HS-27A (cell line): ENCODE measurements at places on chromosomes 13 and 19.
A peak's percentile ranks its signal among the peaks of the same experiment; 100 is the strongest.

- no peak for DNase-seq
Measured at GRCh38 chr19:55620410-55621204, 3.8 kb downstream of the ZNF784 start.

GRCh38 chr19:14072535-14073260 is at the start of gene MISP3:
Gene MISP3 (plus strand): TSS chr19:14072786. CDS start chr19:14073310, 524 bp downstream.
- DNase-seq: no peak

DNA sequence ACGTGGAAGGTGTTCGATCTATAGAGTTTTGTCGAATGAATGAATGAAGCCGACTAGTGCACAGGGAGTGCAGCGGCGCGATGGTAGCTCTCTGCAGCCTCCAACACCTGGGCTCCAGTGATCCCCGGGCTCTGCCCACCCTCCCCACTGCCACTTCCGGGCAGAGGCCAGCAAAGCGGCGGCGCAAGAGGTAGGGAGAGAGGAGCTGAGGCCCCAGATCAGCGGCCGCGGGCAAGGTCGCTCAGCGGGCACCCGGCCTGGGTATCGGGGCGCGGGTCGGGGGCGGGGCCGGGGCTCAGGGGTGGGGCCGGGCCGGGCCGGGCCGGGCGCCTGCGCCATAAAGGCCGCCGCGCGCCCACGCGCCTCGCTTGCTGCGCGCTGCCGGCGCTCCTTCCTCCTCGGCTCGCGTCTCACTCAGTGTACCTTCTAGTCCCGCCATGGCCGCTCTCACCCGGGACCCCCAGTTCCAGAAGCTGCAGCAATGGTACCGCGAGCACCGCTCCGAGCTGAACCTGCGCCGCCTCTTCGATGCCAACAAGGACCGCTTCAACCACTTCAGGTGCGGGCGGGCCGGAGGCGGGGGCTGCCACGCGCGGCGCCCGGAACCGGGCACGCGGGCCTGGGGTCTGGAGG is at the start of gene GPI:
GPI (plus strand) TSS at position 367 of the 633 bp plus-strand sequence; CDS start at position 438, 71 bp downstream.
- DNase-seq: no peak

GRCh38 chr19:56145698-56146097 is 4.6 kb downstream of the ZNF444 start:
- no peak for DNase-seq

- DNase-seq: peak; percentile 40
Measured at GRCh38 chr13:43573361-43573740, 213.4 kb downstream of the ENOX1 start.

GRCh38 chr19:47461876-47462275 is 9.8 kb downstream of the SLC8A2 start:
- no peak for DNase-seq

GRCh38 chr13:75993823-75994222 is 357.7 kb downstream of the LMO7 start:
- no peak for DNase-seq

- DNase-seq: peak; percentile 80
Measured at GRCh38 chr19:11293433-11294389, 2.2 kb upstream of the TSPAN16 start.

DNA sequence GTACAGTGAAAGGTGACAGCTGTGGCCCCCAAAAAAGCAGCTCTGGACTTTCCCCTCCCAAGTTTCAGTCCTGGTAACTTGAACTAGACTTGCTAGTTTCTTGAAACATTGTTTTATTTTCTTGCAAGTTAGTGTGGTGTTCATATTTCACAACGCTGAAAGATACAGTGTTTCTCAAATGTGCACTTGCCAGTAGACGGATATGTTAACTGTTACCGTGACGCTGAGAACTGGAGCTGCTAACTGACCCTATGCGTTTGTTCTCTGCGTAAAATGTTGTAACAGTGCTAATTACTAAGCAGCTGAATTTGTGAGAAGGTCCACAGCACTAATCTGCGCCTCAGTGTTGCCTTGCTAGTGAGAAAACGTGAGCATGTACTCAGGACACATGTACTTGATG is 79.6 kb downstream of the GGACT start:
- no peak for DNase-seq

- DNase-seq: no peak
Measured at GRCh38 chr13:33249066-33249465, 36.5 kb downstream of the STARD13 start.

GRCh38 chr13:100089465-100090032 is 656 bp downstream of the PCCA start:
- DNase-seq: no peak

GRCh38 chr13:42040730-42041010 is 7.8 kb upstream of the DGKH start:
- DNase-seq: no peak

DNA sequence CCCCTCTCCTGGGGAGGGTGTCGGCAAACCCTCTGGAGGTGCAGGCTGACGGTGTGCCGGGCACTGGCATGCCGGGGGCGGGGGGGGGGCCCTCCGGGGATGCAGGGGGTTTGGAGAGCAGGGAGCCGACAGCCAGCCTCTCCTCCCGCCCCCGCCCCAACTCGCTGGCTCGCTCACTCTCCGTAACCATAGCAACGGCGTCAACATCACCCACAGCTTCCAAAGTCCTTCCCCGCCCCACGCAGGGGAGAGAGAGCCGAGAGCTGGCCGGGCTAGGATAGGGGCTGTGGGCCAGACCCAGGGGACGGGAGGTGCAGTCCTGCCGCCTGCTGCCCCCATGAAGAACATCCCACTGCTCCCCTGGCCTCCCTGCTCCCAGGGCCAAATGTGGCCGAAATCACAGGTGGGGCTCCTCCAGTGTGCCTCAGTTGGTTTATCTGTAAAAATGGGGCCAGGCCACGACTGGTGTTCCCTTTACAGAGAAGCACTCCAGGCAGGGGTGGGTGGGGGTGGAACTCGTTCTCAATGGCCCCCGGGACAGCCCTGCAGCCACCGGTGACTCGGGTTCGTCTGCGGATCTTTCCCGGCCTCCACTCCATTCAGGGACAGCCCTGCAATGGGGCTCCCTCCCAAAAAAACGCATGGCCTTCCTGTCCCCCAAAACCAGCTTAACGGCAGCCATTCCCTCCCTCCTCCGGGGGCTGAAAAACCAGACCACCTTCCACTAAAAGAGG is 3.2 kb downstream of the KLF16 start:
- DNase-seq: no peak

- DNase-seq: no peak
Measured at GRCh38 chr13:35475960-35476943, at the start of gene MAB21L1. Gene MAB21L1 (minus strand): TSS chr13:35476689. CDS start chr13:35476138, 551 bp downstream.

DNA sequence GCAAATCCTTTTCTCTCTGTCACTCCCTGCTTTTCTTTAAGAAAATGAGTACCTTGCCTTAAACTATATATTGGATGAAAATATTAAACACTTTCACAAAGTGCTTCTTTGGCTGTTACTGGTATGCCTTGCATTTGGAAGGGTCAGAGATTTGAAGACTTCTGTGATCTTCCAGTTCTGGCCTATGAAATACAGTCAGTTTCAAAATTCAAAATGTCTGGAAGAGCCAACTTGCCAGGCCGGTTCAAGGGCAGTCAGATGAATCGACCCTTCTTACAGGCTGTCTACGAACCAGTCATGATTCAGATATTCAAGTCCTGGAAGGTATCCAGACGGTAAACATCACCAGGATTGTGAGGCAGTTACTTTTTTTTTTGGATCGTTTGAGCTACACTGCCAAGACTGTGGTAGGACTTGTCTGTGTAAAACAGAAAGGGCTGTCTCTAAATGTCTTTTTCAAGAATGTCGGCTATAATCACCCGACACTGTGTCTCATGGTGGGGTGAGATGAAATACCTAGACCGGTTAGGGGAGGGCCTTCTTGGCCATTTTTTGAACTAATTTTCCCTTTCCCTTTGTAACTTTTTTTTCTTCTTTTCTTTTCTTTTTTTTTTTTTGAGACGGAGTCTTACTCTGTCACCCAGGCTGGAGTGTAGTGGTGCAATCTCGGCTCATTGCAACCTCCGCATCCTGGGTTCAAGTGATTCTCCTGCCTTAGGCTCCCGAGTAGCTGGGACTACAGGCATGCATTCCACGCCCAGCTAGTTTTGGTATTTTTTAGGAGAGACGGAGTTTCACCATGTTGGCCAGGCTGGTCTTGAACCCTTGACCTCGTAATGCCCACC is 11.2 kb downstream of the ACTN4 start:
- DNase-seq: peak; percentile 100

- no peak for DNase-seq
Measured at GRCh38 chr13:102703726-102704035, 8.8 kb upstream of the METTL21C start.

- DNase-seq: no peak
Measured at GRCh38 chr13:25692099-25692498, 320.3 kb downstream of the ATP8A2 start.

GRCh38 chr19:41811036-41811435 is 14.6 kb downstream of the CEACAM3 start:
- DNase-seq: no peak

DNA sequence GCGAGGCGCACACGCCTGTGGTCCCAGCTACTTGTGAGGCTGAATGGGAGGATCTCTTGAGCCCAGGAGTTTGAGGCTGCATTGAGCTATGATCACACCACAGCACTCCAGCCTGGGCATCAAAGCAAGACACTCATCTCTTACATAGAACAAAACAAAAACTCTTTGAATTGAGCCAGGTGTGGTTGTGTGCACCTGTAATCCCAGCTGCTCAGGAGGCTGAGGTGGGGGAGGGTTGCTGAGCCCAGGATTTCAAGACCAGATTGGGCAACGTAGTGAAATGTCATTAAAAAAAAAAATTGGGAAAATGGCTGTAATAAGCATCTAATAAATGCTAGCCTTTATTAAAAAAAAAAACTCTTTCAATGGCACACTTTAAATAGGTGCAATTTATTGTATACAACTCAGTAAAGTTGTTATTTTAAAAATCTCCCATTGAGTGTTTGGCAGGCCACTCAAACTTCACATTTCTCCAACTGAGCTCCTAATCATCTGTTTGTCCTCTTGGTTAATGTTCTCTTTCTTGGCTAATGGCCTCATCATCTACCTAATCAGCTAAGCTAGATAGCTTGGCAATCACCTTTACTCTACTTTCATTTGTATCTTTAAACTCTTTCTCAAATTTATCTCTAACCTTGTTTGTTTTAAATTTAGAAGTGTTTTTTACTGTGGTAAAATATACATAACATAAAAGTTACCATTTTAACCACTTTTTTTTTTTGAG is 28.1 kb upstream of the HMGB1 start:
- DNase-seq: no peak

GRCh38 chr13:74575729-74576125 is 441.5 kb upstream of the KLF12 start:
- DNase-seq: no peak

GRCh38 chr13:31925079-31925478 is 106.5 kb upstream of the FRY start:
- DNase-seq: no peak

- DNase-seq: no peak
Measured at GRCh38 chr13:84737661-84738060, 855.4 kb upstream of the SLITRK1 start.

- no peak for DNase-seq
Measured at GRCh38 chr19:50531171-50531612, 17.5 kb upstream of the ASPDH start.

GRCh38 chr19:45104658-45105349 is 11.8 kb downstream of the PPP1R37 start:
- no peak for DNase-seq

DNA sequence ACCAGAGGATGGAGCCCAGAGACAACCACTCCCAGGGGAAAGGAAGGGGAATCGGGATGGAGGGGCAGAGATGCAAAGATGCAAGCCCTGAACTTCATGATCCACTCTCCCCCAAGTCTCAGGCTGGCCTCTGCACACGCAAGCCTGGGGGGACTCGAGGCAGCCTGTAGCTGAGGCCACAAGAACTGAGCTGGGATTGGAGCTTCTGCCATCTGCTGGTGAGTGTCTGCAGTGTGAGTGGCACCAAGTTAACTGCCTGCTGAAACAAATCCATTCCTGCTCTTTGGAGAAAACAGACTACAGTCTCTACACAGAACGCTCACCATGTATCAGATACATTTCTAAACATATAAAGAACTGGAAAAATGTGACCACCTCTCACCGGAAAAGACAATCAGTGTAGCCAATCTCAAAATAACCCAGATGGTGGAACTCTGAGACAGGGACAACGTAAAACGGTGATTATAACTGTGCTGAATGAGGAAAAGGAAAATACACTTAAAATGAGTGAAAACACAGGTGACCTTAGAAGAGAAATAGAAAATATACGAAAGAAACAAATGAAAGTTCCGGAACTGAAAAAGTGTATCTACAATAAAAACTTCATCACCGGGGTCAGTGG is 62.1 kb downstream of the KLF2 start:
- no peak for DNase-seq

- no peak for DNase-seq
Measured at GRCh38 chr19:1969176-1970002, 28.4 kb downstream of the CSNK1G2 start.

GRCh38 chr13:94480672-94481145 is 1.2 kb upstream of the DCT start:
- no peak for DNase-seq

DNA sequence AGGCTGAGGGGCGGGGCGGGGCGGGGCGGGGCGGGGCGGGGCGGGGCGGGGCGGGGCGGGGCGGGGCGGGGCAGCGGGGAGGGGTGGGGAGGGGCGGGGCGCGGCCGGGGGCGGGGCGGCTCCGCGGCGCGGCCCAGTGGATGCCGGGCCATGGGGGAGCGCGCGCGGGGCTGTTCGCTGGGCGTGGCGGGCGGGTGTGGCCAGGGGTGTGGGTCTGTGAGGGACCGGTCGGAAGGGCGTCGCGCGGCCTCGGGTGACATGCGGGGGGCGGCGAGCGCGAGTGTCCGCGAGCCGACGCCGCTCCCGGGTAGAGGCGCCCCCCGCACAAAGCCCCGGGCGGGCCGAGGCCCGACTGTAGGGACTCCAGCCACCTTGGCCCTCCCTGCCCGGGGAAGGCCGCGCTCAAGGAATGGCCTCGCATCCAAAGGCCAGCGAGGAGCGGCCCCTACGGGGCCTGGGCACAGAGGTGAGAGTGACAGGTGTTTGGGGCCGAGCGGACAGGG is at the start of gene ZFP28:
ZFP28 (plus strand) TSS at position 188 of the 503 bp plus-strand sequence; CDS start at position 259, 71 bp downstream.
- DNase-seq: peak; percentile 40

GRCh38 chr13:77492982-77493381 is 42.5 kb upstream of the SCEL start:
- no peak for DNase-seq

DNA sequence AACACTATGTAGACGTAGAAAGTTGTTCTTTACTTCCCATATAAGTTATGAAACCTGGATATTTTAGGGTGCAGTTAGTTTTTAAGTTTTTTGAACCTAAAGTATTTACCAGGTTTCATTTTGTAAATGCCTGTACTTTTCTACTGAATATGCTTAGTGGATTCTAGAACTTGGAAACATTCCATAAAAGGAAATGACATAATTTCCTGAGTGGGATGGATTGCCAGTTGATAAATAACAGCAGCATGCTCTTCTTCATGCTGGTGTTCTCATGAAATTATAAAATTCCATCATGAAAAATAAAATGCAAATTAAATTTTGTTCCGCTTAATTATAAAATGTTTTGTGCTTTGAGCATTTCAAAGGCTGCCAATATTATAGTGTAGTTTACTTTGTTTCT is 362.2 kb upstream of the PCDH20 start:
- DNase-seq: no peak

- DNase-seq: no peak
Measured at GRCh38 chr19:53007200-53007599, 6.5 kb upstream of the ERVV-1 start.

- no peak for DNase-seq
Measured at GRCh38 chr19:47081095-47081494, 32.5 kb downstream of the ZC3H4 start.
